ENCODE measurements at places on chromosomes 12 and 14.

GRCh38 chr12:79233341-79233781, 368.8 kb downstream of the SYT1 start:
- DNase-seq: no peak

GRCh38 chr14:104458845-104459244, 120.7 kb upstream of the C14orf180 start:
- DNase-seq: no peak

DNA sequence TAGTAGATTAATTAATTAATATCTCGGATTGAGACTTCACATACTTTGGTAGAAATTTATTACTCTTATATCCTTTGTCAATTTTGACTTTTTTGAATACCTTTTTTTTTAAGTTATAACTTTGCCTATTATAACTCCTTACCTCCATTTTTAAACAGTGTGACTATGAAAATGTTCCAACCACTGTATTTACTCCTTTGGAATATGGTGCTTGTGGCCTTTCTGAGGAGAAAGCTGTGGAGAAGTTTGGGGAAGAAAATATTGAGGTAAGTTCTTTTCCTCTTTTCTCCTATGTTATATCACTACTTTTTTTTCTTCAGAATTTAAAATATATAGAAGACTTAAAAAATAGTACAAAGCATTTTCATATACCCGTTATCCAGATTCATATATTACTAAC, 27.8 kb downstream of the EID3 start:
- DNase-seq: no peak

GRCh38 chr12:124720681-124721500, 142.8 kb downstream of the SCARB1 start:
- no peak for DNase-seq

DNA sequence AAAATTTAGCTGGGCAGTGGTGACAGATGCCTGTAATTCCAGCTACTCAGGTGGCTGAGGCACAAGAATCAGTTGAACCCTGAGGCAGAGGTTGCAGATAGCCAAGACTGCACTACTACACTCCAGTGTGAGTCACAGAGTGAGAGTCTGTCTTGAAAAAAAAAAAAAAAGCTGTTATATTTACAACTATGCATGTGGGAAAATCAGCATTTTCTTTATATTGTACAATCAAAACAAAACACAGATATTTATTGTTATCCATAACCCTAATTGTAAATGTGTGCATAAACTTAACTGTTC, 12.5 kb downstream of the C1R start:
- no peak for DNase-seq

DNA sequence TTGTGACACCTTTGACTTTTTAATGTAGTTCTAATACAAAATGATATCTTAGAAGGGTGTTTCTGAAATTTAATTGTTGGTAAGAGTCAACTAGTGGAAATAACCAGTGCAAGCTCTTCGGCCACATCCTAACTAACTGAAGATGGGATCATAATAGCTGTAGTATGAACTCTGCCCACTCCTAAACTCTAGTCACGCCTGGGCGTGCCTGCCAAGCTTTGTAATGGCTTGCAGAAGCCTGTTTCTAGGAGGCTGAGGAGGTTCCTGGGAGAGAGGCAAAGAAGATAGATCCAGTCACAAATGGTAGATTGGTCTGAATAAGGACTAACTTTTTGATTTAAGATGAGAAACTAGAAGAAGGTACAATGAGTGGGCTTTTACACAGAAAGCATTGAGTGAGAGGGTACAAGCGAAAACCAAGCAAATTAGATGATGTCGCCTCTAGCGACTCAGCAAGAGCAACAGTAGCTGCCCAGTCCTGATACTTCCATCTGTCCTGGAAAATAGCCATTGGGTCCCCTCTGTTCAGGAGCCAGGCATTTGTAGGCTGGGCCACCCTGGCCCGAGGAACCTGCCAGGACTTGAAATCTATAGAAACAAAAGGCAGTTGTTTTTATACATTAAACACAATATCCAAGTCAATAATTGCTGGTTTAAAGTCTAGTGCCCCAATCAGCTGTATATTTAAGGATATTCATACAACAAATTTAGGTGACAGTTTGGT, 148.8 kb downstream of the SLC38A4 start:
- DNase-seq: no peak

DNA sequence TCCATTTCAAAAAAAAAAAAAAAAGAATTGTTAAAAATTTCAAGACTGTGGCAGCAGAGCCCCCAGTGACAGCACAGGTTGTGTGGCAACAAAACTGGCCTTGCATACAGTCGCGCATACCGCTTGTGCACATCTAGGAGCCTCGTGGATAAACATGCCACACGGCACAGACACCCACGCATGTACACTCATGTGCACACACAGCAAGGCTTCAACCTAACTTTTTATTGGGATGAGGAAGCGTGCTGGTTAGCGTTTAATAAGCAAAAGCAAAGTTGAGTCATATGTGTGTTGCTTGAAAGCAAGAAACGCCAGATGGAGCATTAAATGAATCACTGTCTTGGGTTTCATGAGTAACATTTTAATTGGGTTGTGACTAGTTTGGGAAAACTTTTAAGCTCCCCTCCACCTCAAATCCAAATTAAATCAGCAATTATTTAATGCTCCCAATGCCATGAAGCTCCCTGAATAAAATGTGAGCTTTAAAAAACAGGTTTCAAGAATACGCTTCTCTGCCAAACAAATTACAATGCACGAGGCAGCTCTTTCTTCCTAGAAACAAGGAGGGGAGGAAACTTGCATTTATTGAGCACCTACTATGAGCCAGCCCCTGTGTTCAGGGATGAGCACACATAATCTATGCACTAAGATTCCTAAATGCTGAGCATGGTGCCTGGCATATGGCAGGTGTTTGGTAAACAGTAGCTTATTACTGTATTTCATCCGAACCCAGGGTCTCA, 35.7 kb upstream of the EML1 start:
- DNase-seq: no peak

GRCh38 chr12:99059824-99060511, 414.9 kb downstream of the APAF1 start:
- no peak for DNase-seq

- DNase-seq: no peak
Observed at GRCh38 chr14:66081594-66082376, 404.4 kb upstream of the CCDC196 start.

- DNase-seq: no peak
Observed at GRCh38 chr12:102343361-102344121, 136.8 kb downstream of the IGF1 start.

DNA sequence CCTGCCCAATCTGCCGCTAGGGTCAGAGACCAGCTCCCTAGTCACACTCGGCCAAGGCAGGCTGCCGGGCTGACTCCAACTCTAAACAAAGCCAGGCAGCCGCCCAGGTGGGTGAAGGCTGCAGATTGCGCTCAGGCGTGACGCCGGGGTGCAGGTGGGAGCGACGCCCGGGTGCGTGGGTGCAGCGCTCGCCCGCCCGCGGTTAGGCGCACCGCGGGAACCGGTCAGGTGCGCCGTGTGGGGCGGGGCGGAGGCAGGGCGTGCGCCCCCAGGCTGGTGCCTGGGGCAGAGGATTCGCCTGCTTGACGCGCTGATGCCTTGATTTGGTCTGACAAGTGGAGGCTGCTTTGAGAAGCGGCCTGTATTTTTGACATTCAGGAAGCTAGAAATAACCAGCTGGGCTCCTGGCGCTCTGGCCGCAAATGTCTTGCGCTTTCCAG, 126.7 kb upstream of the HIF1A start:
- DNase-seq: no peak

DNA sequence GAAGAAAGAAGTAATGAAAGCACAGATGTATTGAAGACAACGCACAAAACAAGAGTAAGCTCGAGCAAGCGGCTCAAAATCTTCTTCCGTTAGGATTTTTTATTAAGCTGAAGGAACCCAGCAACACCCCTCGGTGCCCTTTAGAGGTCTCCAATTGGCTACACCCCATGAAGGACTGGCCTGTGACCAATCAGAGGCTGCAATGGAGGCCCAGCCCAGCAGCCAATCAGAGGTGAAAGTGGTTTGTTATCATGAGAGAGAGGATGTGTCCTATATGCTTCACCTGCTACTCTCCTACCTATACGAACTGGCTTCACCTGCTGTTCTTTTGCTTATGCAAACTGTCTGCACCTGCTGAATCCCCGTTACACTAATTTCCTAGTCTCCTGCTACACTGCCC, 358.8 kb downstream of the C12orf50 start:
- no peak for DNase-seq

GRCh38 chr12:132494294-132495164, 4.6 kb downstream of the FBRSL1 start:
- DNase-seq: no peak

DNA sequence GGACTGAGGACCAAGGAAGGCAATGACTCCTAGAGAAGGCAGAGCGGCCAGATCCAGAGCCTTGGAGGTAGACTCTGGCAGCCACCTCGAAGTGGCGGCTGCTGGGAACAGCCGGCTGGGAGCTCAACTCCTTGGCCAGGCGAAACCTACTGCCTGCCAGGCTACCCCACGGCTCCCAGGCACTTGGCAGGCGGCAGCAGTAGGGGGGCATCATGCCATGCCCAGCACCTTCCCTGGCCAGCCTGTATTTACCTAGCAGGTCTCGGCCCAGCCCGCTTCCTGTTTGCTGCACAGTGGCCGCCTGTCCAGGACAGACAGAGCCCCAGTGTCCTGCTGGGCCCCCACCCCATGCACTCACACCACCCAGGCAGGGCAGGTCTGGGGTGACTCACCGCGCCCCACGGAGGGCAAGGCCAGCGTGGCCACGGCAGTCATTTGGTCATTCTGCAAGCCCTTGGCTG, 10.2 kb downstream of the TRPV4 start:
- no peak for DNase-seq

GRCh38 chr14:87629788-87630187, 363.2 kb downstream of the GALC start:
- DNase-seq: no peak

- no peak for DNase-seq
Observed at GRCh38 chr12:75481013-75481705, 604 bp downstream of the GLIPR1 start.

DNA sequence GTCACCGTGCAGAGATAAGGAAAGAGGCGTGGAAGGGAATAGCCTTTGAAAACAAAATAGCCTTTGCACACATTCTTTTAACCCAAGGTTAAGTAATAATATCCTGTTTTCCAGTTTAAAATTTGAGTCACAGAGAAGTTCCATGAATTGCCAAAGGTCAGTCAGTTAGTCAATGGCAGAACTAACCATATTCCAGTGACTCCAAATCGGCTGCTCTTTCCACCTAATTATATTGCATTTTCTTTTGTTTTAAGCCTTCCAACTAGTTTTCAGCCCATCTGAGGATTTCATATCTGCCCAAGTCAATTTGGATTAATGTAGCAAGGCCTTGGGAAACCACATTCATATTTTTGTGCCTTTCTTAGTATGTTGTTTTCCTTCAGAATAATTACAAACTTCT, 373.0 kb downstream of the CCDC91 start:
- no peak for DNase-seq

DNA sequence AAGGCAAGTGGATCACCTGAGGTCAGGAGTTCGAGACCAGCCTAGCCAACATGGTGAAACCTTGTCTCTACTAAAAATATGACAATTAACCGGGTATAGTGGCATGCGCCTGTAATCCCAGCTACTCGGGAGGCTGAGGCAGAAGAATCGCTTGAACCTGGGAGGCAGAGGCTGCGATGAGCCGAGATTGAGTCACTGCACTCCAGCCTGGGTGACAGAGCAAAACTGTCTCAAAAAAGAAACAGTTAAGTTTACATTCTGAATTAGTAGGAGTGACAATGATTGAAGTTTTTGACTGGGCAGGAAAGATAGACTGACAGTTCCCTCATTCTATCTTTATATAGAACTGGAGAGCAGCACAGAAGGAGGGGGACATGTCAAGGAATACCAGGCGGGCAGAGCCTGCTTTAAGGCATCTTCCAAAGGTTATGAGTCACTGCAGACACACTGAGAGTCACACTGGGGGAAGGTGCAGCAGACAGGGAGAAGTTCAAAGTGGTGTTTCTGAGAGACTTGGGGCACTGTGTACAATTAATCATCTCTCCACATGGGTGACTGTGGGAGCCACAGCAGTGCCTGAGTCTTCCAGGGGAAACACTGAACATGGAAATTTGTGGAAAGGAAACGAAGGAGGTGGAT, 42.8 kb upstream of the RNASE3 start:
- no peak for DNase-seq

GRCh38 chr12:15684896-15685658, 104.1 kb downstream of the EPS8 start:
- no peak for DNase-seq

DNA sequence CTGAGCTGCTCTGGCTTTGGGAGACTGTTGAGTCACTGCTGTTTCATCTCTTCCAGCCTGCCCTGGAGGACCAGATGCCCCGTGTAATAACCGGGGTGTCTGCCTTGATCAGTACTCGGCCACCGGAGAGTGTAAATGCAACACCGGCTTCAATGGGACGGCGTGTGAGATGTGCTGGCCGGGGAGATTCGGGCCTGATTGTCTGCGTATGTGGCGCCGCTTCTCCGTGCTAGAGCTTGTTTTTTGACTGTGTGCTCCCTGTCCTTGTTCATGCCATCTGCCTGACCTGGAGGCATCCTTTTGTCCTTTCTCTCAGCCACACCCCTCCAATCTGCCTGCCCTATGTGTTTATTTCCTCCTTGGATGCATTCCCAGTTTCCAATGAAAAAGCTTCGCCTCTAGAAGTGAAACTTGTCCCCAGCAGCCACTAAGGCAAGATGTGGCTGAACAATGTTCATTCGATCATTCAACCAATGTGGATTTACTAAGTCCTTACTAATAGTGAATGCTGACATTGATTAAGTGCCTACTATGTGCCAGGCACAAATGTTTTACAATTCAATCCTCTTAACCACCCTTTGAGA, 98.6 kb downstream of the NT5DC3 start:
- no peak for DNase-seq

DNA sequence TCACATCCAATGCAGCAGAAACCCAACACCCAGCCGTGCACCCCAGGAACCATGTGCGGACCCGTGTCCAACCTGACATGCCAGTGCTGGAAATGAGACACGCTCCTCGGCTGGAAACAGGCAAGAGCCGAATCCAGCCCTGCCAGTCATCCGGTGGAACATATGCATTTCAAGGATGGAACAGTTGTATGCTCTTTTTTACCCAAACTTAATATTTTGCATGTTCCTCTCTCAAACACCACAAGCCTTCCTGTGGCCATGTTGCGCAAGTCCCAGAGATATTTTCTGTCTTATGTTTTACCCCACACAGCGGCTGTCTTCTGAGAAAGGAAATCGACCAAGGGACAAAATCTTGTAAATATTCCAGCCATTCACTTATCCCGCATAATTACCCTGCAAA, 196.9 kb downstream of the BCL11B start:
- no peak for DNase-seq

GRCh38 chr14:53368711-53369201, 215.6 kb upstream of the DDHD1 start:
- DNase-seq: no peak

GRCh38 chr12:127054531-127054930, 1212.4 kb upstream of the TMEM132C start:
- DNase-seq: no peak

GRCh38 chr14:105860615-105861580, 334.5 kb downstream of the TMEM121 start:
- DNase-seq: no peak

All from stimulated activated CD4-positive, alpha-beta T cell treated with anti-CD3 and anti-CD28 coated beads, Interleukin-1b, Interleukin-23, amount 100 ng/mL, for 24 hours (primary cell).